ENCODE measurements at places on chromosomes 7 and 10.

- no peak for DNase-seq
Measured at GRCh38 chr7:22190736-22191135, 166.2 kb downstream of the RAPGEF5 start.

GRCh38 chr7:150715738-150716137, 675 bp upstream of the GIMAP1 start:
- no peak for DNase-seq

- DNase-seq = no peak
Measured at GRCh38 chr7:98040626-98041360, 50.8 kb upstream of the OCM2 start.

- DNase-seq = no peak
Measured at GRCh38 chr10:127293640-127294039, 97.2 kb upstream of the INSYN2A start.

- DNase-seq = no peak
Measured at GRCh38 chr7:134842886-134843430, 63.5 kb downstream of the CALD1 start.

- no peak for DNase-seq
Measured at GRCh38 chr7:150567871-150568301, 696 bp downstream of the GIMAP4 start.

GRCh38 chr7:131067220-131067619, 260.5 kb upstream of the MKLN1 start:
- no peak for DNase-seq

DNA sequence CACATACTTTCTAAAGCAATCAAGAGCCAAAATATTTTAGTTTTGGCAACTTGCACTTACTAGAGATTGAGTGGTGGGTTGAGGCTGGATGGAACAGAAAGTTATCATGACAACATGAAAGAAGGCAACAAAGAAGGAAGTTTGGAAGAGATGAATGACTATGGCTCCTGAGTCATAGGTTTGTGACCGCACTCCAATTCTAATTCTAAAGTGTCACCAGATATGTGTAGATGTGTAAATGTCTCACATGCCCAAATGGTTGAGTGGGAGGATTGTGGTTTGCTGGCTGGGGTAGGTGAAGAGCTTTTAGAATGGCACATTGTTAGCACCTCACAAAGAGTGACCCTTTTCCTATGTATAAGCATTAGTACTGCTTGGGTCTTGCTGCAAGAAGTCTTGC, 20.2 kb downstream of the TAS2R16 start:
- DNase-seq = no peak

DNA sequence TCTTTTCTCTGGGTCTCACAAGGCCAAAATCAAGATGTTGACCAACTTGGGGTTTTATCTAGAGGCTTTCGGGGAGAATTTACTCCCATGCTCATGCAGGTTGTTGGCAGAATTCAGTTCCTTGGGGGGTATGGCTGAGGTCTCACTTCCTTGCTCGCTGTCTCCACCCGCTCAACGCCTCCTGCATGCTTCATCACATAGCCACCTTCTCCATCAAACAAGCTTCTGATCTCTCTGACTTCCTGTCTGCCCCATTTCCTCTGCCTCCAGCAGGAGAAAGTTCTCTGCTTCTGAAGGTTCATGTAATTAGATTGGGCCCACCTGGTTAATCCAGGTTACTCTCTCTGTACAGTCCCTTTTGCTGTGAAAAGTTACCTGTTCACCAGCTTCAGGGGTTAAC, 179.1 kb upstream of the FZD1 start:
- DNase-seq = no peak
